GM13977 (cell line): ENCODE measurements at places on chromosomes 11 and 22.

- DNase-seq, result no peak
Observed at GRCh38 chr22:36819112-36819511, 2.3 kb upstream of the PVALB start.

- no peak for DNase-seq
Observed at GRCh38 chr22:24426851-24427499, 424 bp upstream of the ADORA2A start.

- DNase-seq, result peak; percentile 95
Observed at GRCh38 chr11:66868726-66869566, 12.1 kb downstream of the LRFN4 start.

DNA sequence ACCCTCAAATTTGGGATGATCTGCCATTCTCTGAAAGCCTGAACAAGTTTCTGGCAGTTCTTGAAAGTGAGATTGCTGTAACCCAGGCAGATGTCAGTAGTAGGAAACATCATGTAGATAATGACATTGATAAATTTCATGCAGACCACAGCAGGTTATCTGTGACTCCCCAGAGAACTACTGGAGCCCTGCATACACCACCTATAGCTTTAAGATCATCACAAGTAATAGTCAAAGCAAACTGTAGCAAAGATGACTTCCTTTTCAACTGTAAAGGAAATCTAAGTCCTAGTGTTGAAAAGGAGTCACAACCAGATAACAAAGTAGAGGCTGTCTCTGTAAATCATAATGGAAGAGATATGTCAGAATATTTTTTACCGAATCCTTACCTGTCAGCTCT, 31.0 kb downstream of the DDIAS start:
- no peak for DNase-seq

DNA sequence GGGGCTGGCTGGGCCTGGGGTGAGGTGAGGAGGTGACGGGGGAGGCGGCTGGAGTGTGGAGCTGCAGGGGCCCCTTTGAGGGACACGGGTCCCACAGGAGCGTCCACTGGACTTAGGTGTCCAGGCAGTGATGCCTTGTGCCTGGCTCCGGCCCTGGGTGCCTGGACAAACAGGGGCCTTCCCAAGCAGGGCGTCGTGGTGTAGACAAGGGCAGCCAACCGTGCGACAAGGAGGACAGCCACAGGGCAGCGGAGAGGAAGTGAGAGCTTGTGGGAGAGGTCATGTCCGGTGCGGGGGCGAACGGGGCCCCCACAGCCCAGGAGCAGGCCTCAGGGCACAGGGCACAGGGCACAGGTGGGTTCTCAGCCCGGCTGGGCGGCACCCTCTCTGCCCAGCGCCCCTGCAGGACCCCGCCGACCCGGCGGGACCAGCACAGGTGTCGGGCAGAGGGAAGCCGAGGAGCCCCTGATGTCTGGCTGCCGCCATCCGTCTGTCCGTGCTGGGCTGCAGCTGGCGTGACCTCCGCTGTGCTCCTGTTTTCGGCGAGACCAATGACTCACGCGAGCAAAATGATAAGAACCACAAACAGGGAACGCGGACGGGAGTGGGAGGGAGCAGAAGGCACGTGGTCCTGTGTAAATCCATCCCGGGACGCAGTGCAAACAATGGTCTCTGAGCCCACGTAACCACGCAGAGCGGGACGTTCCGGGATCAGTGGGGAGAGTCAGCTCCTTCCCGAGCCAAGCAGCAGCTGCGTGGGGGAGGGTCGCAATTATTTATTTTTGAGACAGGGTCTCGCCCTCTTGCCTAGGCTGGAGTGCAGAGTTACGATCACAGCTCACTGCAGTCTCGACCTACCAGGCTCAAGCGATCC, 49.1 kb upstream of the A4GALT start:
- peak; percentile 88 for DNase-seq

GRCh38 chr22:32695451-32695891, 106.0 kb upstream of the TIMP3 start:
- no peak for DNase-seq

- no peak for DNase-seq
Observed at GRCh38 chr11:75475767-75476650, 43.0 kb upstream of the KLHL35 start.

- no peak for DNase-seq
Observed at GRCh38 chr11:120385110-120385509, 48.9 kb downstream of the ARHGEF12 start.

GRCh38 chr22:44431256-44431655, 66.8 kb downstream of the RTL6 start:
- no peak for DNase-seq

GRCh38 chr22:42891008-42891407, 33.9 kb upstream of the ARFGAP3 start:
- no peak for DNase-seq

DNA sequence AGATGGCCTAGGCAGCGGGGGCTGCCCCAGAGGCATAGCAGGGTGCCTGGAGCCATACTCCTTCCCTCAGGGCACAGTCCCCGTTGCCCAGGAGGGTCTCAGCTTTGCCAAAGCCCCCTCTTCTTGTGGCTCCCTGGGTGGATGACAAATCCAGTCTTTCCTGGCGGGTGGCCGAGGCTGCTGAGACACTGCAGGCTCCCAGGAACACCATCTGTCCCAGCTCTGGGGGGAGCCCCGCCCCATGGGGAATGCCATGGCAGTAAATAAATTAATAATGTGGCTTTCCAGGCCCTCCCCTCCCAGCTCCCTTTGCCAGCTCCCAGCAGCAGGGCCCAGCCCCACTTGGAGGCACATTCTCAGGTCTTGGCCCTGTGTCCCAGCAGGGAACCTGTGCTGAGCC, 45.0 kb downstream of the PDE2A start:
- no peak for DNase-seq

GRCh38 chr22:23713696-23714595, 23.1 kb downstream of the RGL4 start:
- no peak for DNase-seq

- DNase-seq, result no peak
Observed at GRCh38 chr22:43891360-43892182, at the start of gene PNPLA5. Gene PNPLA5, minus strand, starts transcription at chr22:43892013. Its CDS starts 133 bp downstream, at chr22:43891880.

- peak; percentile 40 for DNase-seq
Observed at GRCh38 chr22:20319041-20319744, 667 bp downstream of the DGCR6L start.

- no peak for DNase-seq
Observed at GRCh38 chr11:107468596-107468995, 11.0 kb upstream of the CWF19L2 start.

- no peak for DNase-seq
Observed at GRCh38 chr22:43015677-43016042, 711 bp upstream of the PACSIN2 start.

DNA sequence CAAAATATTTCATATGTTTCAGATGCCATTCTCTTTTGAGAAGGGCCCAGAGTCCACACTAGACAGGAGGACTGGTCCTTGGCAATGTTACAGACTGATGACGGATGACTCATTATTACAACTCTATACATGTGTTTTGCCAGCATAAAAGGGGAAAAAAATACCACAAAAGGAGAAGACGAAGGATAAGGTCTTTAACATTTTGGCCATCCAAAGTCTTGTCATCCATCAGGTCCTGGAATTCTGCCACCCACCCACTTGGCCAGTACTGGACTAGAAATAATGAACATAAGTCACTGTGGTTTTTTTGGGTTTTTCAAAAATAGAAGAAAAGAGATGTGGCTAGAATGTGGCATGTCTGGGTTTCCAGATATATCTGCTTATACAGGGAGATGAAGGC, 57.7 kb upstream of the BDNF start:
- no peak for DNase-seq

DNA sequence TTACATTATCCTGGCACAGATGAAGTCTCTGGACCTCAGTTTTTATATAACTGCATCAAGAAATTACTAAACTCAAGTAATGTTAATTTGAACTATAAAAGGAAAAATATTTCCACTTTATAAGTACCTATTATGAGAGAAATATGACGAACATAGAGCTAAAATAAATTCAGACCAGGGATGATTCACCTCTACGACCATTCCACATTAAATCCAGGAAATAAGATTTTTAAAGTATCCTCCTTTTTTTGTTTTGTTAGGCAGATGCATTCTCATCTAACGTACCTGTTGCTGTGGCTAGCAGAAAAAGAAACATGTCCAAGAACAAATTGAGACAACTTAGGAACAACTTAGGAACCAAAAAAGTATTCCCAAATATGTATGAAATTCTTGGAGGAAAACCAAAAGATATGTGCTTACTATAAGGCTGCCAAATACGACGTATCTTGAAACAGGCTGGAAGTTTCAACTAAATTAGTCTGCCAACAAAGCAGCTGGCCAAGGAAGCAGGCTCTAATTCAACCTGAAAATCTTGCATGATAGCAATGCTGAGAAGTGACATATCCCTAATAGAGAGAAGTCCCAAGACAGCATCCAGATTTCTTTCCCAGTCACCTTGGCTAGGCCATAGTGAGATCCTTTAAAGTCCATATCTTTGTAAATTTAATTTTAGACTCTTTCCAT, 15.7 kb downstream of the SPTY2D1 start:
- no peak for DNase-seq

- DNase-seq, result no peak
Observed at GRCh38 chr11:119999220-119999619, 138.7 kb downstream of the TRIM29 start.

GRCh38 chr11:44004452-44005062, 43.2 kb upstream of the ACCSL start:
- DNase-seq, result no peak

GRCh38 chr22:46131151-46131587, 19.2 kb upstream of the PPARA start:
- no peak for DNase-seq

GRCh38 chr11:79663017-79663416, 222.2 kb upstream of the TENM4 start:
- DNase-seq, result no peak
